T-helper 1 cell (primary cell): ENCODE measurements at places on chromosomes 7 and 10.
A peak's percentile ranks its signal among the peaks of the same experiment; 100 is the strongest.

DNA sequence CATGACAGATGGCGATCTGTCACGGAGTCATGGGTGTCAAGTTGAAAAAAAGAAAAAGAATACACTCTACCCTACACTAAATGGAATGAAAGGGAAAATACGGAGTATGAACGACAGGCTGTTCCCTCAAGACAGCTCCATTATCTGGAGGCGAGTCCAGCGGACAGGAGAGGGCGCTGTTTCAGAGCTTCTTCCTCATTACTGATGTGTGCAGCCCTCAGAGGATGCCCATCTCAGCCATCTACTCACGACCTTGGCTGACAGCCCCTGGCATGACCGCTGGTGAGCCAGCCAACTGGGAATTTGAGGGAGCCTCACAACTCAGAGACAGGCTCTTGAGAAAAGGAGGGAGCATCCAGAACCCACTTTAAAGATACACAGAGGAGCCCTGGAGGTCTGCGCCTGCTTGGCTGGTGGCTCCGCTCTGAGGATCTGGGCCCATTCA lies 49.6 kb upstream of the SMNDC1 start:
- peak; percentile 74 for DNase-seq

- no peak for DNase-seq
Observed at GRCh38 chr7:87111877-87112276, 40.4 kb upstream of the DMTF1 start.

DNA sequence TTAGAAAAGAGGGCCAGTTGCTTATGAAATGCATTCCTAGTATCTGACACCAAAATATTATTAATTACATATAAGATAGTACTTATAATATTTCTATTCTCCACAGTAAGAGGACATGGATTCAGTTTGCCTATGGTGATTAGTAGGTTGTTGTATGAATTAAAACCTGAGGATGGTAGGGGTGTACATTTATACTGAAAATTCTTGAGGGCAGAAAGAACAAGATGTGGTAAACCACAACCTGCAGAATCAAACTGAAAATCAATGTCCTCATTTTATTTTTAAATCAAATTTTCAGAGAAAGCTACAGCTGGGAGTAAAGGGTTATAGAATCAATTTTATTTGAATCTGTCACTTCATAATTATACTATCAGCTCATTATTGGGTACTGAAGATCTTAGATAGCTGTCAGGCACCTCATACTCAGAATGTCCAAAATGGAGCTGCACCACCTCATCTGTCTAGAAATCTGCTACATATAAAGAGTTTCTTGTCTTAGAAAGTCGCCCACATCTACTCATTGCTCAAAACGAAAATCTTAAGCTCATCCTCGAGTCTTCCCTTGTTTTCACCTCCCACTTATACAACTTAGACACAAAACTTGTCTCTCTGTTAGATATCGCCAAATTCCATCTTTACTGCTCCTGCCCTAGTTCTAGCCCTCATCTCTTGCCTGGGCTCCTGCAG lies 65.4 kb downstream of the MYO3A start:
- no peak for DNase-seq

- DNase-seq, result no peak
Observed at GRCh38 chr10:131199646-131200045, 111.9 kb downstream of the TCERG1L start.

GRCh38 chr10:106900016-106900652 lies 264.4 kb downstream of the SORCS1 start:
- DNase-seq, result no peak

- no peak for DNase-seq
Observed at GRCh38 chr10:131909014-131909808, 8.4 kb downstream of the PPP2R2D start.

DNA sequence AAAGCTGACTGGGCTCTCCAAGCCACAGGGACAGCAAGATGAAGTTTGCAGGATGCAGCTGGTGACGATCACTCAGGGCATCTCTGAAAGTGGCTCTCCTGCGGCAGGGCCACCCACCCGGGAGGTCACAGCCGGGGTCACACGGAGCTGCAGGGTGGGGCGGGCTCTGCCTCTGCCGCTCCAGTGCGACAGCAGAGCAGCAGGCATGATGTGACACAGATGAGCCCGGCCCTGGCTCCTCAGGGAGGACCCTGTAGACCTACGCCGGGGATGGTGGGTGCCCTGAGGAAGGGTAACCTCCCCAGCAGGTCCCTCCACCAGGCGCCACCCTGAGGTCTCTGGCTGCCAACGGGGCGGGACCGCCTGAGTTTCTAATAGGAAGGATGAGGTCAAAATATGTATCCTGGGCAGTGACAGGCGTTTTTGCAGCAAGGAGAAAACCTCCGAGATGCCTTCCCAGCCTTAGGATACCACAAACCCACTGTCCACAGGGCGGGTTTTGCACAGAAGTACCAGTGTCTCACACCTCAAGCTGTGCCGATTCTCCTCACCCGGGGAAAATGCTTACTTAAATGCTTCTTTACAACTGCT lies 114.8 kb upstream of the DIP2C start:
- no peak for DNase-seq

- DNase-seq, result no peak
Observed at GRCh38 chr10:130416334-130417150, 280.4 kb downstream of the GLRX3 start.

DNA sequence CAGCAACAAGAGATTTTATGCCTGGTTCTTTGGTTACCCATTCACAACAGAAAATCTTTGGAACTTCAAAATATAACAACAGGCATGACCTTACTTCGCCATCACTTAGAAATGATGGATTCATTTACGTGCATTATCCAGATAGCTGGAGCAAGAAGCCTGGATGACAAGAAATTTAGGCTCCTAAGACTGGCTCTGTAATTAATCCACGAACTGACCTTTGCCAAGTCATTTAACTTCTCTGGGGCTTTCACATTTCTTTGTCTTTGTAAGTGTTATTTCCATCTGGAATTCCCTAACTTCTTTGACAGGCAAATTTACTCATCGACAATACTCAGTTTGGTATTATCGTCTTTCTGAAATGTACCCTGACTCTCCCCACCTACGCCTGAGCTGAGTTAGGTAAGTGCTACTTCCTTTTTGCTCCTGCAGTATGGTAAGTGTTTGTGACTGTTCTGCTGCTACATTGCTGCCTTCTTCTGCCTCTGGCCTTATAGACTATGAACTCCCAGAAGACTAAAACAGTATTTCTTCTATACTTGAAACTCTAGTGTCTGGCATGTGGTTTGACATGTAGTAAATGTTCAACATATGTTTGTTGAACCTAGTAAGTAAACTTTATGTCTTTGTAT lies 5.5 kb upstream of the MDFIC start:
- DNase-seq, result no peak

DNA sequence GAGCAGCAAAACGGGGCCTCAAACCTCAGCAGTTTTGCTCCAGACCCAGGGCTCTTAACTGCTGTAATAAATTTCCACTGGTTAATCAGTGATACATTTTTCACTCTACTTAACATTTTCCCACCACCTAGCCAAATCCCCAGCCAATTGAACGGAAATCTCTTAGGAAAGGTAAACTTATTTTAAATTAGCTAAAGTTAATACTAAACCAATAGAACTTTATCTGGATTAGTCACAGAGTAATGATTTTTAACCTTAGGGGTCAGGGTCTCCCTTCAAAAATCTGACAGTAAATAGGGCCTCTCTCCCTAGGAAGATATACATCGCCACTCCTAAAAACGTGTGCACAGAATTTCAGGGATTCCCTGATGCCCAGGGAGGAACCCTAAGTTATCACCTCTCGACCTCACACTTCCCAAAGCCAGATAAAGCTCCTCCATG lies 87.4 kb upstream of the KMT2E start:
- no peak for DNase-seq

GRCh38 chr10:7486528-7486927 lies 75.7 kb upstream of the SFMBT2 start:
- DNase-seq, result no peak

GRCh38 chr10:96269438-96270300 lies 1.7 kb downstream of the BLNK start:
- DNase-seq, result no peak

DNA sequence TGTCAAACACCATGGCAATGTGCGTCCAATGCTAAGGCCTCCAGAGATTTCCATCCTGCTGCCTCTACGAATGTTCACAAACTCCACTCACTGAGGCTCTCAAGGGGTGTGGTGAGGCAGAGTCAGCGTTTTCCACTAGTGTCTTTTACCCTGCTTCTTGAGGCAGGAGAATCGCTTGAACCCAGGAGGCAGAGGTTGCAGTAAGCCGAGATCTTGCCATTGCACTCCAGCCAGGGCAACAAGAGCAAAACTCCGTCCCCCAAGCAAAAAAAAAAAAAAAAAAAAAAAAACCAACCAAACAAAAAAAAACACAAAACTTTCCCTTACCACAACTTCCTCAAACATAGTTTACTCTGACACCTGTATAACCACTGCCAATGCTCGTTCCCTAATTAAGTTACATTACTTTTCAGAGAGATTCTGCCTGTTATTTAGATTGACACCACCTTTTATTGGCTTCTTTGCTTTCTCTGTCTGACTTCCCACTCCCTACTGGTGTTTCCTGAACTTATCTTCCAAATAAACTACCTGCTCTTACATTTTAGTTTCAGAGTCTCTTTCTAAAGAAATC lies 102.1 kb upstream of the ZNF746 start:
- no peak for DNase-seq

GRCh38 chr7:50475340-50475739 lies 25.2 kb upstream of the FIGNL1 start:
- no peak for DNase-seq

- no peak for DNase-seq
Observed at GRCh38 chr7:4073052-4073451, 609.0 kb upstream of the FOXK1 start.

- no peak for DNase-seq
Observed at GRCh38 chr7:82598958-82599357, 155.4 kb upstream of the CACNA2D1 start.

DNA sequence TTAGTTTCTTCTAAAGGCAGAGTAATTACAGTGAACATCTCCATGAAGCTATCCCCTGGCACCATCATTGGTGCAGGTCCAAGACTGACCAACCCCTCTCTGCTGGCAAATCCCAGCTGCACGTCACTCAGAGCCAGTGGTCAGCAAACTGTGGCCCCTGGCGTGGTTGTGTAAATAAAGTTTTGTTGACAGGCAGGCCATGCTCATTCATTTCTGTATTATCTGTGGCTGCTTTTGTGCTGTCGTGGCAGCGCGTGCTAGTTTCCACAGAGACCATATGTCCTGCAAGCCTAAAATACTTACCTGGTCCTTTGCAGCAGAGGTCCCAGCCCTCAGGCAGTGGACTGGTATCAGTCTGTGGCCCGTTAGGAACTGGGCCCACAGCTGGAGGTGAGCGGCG lies 117.6 kb upstream of the NPS start:
- DNase-seq, result no peak

DNA sequence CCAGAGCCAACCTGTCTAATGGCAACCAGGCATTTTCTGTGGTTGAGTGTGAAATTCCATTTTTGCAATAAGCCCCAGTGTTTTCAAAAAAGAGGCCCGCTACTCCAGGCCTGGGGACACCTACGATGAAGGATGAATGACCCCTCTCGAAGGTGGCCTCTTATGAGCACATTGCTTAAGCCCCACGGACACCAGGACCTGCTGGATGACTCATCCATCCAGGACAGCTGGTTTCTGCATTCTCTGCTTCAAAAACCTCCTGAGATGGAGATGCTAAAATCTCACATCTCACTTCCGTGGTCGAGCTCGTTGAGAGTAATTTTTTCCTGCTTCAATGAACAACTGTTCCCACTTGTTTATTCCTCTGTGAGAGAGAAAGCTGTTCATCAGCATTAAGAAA lies 150.2 kb upstream of the FZD8 start:
- no peak for DNase-seq

DNA sequence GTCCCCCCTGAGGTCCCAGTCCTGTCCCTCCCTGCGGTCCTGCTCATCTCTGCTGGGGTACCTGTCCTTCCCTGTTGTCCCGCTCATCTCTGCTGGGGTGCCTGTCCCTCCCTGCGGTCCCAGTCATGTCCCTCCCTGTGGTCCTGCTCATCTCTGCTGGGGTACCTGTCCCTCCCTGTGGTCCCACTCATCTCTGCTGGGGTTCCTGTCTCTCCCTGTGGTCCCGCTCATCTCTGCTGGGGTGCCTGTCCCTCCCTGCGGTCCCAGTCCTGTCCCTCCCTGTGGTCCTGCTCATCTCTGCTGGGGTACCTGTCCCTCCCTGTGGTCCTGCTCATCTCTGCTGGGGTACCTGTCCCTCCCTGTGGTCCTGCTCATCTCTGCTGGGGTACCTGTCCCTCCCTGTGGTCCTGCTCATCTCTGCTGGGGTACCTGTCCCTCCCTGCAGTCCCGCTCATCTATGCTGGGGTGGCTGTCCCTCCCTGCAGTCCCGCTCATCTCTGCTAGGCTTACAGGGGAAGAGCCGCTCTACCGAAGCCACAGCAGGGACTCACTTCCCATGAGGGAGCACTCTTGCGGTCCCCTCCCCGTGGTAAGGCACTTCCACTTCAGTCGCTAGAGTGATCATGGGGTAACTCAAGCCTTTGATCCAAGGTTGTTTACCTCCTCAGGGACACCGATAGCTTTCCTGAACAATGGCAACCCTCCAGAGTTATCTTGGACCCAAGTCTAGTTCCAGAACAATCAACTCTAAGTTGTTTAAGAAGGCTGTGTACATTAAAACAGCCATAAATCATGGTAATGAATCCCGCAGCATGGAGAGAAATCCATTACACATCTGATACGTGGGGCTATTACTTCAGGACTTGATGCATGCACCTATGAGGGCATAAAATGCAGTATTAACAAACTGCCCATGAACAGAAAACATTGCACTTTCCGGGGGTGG lies 46.8 kb upstream of the MNX1 start:
- DNase-seq, result no peak

DNA sequence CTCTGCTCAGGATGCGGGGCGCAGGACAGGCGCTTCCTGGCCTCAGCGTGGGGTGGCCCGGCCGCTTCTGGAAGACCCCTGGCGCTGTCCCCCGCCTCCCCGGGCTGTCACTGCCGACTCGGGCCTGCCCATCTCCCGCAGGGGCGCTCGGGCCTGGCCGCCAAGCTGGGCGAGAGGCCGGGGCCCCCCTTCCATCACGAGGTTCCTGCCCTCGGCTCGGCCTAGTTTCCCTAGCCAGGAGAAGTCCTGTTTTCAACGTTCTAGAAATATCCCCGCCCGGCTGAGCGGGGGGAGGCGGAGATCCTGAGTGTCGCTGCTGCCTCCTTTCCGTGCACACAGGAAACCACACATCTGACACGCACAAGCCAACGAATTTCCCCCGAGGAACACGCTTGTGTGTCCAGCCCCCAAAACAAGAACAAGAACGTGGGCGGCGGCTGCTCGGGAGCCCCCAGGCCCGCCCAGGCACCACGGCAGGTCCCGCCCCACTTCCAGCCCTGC lies 33.7 kb downstream of the AP5Z1 start:
- no peak for DNase-seq

GRCh38 chr10:101843032-101844021 lies at the start of gene KCNIP2:
TSS of gene KCNIP2 (minus strand) at chr10:101843800. CDS start at chr10:101843568, 232 bp downstream.
- peak; percentile 64 for DNase-seq
